ENCODE measurements at places on chromosomes 4 and X. TPM values are rescaled to one million over a fixed set of nuclear protein-coding genes. Genes with fewer than 3 reads are reported as not detected.

GRCh38 chrX:39828971-39829370, 268.8 kb downstream of the BCOR start:
- no peaks in the 10 kb centered on the region for H3K36me3 ChIP-seq
- no peak overlapping the region for H3K27ac ChIP-seq
- no peaks in the 10 kb centered on the region for H3K4me1 ChIP-seq
- DNase-seq: no peak
- H3K27me3 ChIP-seq: no peaks in the 10 kb centered on the region
- no peak overlapping the region for H3K4me3 ChIP-seq

- H3K36me3 ChIP-seq: no peaks in the 10 kb centered on the region
- DNase-seq: no peak
- no peaks in the 10 kb centered on the region for H3K27me3 ChIP-seq
- no peaks in the 10 kb centered on the region for H3K4me1 ChIP-seq
- H3K27ac ChIP-seq: peak overlapping the region; percentile 76
- H3K4me3 ChIP-seq: no peak overlapping the region
Measured at GRCh38 chr4:2246384-2247127, 4.6 kb upstream of the HAUS3 start.

DNA sequence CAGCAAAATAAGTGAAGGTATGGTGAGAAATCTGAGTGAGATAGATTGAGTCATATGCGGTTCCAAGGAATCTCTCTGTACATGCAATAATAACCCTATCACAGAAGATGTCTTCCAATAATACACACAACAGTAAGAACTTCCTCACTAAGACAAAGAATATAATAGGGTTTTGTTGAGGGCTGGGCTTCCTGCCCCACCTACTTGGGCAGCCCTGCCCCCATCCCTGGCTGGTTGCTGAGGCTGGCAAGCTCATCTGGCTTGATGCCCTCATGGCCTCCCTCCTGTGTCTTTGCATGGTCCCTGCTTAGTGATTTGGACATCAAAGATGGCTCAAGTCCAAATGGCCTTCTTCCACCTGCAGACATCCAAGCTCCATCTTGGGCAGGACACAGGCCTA, 2.7 kb downstream of the GEMIN8 start:
- H3K27me3 ChIP-seq: no peaks in the 10 kb centered on the region
- no peaks in the 10 kb centered on the region for H3K36me3 ChIP-seq
- no peak for DNase-seq
- H3K4me1 ChIP-seq: no peaks in the 10 kb centered on the region
- no peak overlapping the region for H3K27ac ChIP-seq
- H3K4me3 ChIP-seq: no peak overlapping the region

DNA sequence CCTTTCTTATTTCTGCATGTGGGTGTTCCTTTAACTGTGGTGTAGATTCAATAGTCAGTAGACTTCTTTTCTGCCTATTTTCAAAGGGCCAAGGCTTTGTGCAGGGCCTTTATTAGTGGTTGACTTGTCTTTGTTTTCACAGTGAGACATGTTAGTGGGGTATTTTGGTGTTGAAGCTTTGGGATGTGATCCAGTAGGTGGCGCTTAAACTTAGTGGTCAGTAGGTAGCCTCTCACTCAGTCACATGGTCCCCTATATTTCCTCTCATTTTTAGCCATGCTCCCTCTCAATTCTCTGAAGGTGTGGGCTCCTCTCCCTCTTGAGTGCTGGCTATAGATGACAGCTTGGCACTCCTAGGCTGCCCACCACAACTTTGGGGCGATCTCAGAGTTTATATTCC, 23.4 kb upstream of the SLC10A7 start:
- H3K27me3 ChIP-seq: no peaks in the 10 kb centered on the region
- no peak for DNase-seq
- no peak overlapping the region for H3K27ac ChIP-seq
- H3K36me3 ChIP-seq: no peaks in the 10 kb centered on the region
- H3K4me3 ChIP-seq: no peak overlapping the region

DNA sequence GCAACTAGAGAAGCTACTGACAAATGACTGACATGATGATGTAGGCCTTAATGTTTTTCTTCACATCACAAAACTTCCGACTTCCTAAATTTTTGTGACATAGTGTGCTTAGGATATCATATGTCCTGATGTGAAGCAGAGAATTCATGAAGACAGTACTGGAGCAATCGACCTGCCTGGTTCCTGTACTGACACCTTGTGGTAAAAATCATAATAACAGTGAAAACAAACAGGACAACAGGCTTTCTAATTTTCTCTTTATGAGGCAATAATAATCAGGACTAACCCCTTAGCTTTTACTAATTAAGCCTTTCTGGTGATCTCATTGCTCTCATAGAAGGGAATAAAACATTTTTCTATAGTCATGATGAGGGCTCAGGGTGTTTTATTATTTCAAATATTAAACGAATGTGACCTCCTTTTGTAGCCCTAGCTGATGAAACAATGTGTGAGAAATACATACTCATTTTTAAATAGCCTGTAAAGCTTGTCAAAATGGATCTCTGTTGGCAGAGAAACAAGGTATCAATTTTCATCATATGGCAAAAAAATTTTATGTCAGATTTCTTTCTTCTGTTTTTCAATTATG, 158.4 kb downstream of the TENT5D start:
- H3K36me3 ChIP-seq: no peaks in the 10 kb centered on the region
- H3K4me3 ChIP-seq: no peak overlapping the region
- no peak overlapping the region for H3K27ac ChIP-seq
- no peak for DNase-seq

- no peaks in the 10 kb centered on the region for H3K36me3 ChIP-seq
- H3K4me3 ChIP-seq: no peak overlapping the region
- no peaks in the 10 kb centered on the region for H3K27me3 ChIP-seq
- H3K4me1 ChIP-seq: no peaks in the 10 kb centered on the region
- no peak for DNase-seq
Measured at GRCh38 chr4:119082661-119083060, 53.0 kb upstream of the MYOZ2 start.

DNA sequence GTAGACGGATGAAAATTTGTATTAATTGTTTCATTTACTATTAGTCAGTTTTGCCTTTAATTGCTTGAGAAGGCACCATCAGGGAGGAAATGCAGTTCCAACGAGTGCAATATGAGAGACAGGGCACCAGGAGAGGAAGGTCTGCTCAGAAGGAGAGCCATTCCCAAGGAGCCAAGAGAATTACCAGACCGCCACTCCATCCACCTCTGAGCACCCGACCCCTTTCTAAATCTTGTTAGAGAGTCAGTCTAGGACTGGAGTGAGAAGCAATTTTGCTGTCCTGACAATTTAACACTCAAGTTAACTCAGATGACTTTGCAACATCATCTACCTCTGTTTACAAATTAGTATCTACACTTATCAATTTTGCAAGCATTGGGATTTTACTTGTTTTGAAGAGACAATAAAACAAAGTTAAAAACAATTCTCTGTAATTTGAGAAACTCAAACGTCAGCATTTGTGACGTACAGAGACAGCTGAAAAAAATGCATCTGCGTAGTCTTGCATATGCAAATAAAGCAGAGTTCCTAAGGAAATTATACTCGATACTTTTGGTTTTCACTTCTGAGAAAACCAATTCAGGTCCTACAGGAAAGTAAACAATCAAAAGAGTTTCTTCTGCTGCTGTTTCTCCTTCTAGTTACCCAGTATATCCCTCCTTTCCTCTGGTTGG, 1704.7 kb upstream of the TENM3 start:
- no peaks in the 10 kb centered on the region for H3K27me3 ChIP-seq
- no peak for DNase-seq
- H3K36me3 ChIP-seq: no peaks in the 10 kb centered on the region
- H3K27ac ChIP-seq: no peak overlapping the region

DNA sequence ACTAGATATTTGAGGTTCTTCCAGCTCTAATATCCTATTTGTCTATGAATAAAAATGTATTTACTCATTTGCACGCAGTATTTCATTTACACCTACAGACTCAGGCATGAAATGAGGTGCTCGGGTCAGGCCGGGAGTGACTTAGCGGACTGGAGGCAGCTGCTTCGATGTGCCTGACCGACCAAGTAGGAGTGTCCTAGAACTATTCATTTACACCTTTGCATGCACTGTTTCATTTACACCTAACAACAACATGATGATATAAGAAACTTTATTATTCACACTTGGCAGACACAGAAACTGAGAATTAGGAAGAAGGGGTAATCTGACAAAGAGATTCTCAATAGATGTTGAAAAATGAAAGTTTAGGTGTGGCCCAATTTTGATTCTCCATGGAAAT, 28.7 kb upstream of the FAT1 start:
- H3K4me3 ChIP-seq: no peak overlapping the region
- no peak for DNase-seq
- H3K27ac ChIP-seq: no peak overlapping the region
- no peaks in the 10 kb centered on the region for H3K36me3 ChIP-seq

- no peaks in the 10 kb centered on the region for H3K27me3 ChIP-seq
- no peaks in the 10 kb centered on the region for H3K36me3 ChIP-seq
- no peak overlapping the region for H3K4me3 ChIP-seq
- no peaks in the 10 kb centered on the region for H3K4me1 ChIP-seq
Measured at GRCh38 chrX:150615356-150615755, 46.9 kb downstream of the MTM1 start.

DNA sequence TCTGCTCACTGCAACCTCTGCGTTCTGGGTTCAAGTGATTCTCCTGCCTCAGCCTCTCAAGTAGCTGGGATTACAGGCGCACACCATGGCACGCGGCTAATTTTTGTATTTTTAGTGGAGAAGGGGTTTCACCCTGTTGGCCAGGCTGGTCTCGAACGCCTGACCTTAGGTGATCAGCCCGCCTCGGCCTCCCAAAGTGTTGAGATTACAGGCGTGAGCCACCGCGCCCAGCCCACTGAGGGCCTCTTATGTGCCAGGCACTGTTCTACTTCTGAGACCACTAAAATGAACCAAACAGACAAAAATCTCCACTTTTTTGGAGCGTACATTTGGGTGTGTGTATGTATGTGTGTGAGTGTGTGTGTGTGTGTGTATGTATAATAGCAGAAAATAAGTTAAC, 117.2 kb upstream of the H2AZ1 start:
- H3K27ac ChIP-seq: no peak overlapping the region
- H3K4me3 ChIP-seq: no peak overlapping the region
- H3K27me3 ChIP-seq: no peaks in the 10 kb centered on the region
- DNase-seq: no peak
- H3K36me3 ChIP-seq: no peaks in the 10 kb centered on the region

DNA sequence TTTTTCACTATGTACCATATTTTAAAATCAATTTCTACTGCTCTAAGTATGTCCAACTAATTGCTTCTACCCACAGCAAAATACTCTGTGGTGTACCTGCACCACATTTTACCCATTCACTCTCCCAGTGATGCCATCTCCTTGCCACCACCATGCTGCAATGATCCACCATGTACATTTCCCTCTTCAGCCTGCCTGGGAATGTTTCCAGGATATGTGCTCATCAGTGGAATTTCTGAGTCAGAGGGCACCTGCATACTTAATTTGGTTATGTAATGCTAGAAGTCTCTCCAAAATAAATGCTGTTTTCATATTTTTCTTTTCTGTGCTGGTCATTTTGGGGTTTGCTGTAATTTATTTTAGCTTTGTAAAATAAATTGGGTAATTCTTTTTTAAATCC, 33.2 kb upstream of the OCIAD2 start:
- H3K27ac ChIP-seq: no peak overlapping the region
- no peak overlapping the region for H3K4me3 ChIP-seq
- DNase-seq: no peak
- no peaks in the 10 kb centered on the region for H3K4me1 ChIP-seq

GRCh38 chr4:110128029-110128428, 70.4 kb downstream of the ELOVL6 start:
- no peak overlapping the region for H3K27ac ChIP-seq

DNA sequence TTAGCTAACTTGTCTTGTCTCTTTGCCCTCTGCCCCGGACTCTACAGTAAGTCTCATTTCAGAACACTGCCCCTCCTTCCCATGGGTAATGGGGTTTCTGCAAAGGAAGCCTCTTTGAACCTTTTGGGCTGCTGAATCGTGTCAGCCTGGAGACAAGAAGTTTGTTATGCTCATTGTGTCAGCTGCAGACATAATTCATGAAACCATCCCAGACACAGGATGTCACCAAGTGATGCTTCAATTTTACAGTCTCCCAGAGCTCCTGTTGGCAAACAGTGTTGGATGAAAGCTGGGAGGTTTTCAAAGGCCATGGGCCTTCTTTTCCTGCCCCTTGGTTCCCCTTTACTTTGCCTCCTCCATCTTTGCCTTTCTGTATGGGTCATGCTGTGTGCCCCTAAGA, 223.1 kb upstream of the TAPT1 start:
- no peaks in the 10 kb centered on the region for H3K36me3 ChIP-seq
- no peaks in the 10 kb centered on the region for H3K27me3 ChIP-seq
- no peak overlapping the region for H3K4me3 ChIP-seq
- DNase-seq: no peak

- no peaks in the 10 kb centered on the region for H3K4me1 ChIP-seq
- no peaks in the 10 kb centered on the region for H3K36me3 ChIP-seq
- H3K27me3 ChIP-seq: no peaks in the 10 kb centered on the region
- H3K27ac ChIP-seq: no peak overlapping the region
Measured at GRCh38 chr4:7546809-7547367, 112.2 kb upstream of the PSAPL1 start.

Gene POF1B
- total RNA-seq: not detected

Gene HTRA3
- total RNA-seq: 30.6 TPM

Gene ARL13A
- total RNA-seq: not detected

Gene USP17L10
- total RNA-seq: not detected

Gene PGAM4
- not detected for total RNA-seq

Gene SYN1
- total RNA-seq: 1.2 TPM

Data from uterus (tissue), 4 donors.